Activated CD4-positive, CD25-positive, alpha-beta regulatory T cell treated with anti-CD3 and anti-CD28 coated beads, Interleukin-2, amount 50 U/mL, for 24 hours (primary cell): ENCODE measurements at places on chromosomes 12 and 14.

GRCh38 chr12:119624966-119625365 lies 31.4 kb downstream of the TMEM233 start:
- ATAC-seq: no peak

DNA sequence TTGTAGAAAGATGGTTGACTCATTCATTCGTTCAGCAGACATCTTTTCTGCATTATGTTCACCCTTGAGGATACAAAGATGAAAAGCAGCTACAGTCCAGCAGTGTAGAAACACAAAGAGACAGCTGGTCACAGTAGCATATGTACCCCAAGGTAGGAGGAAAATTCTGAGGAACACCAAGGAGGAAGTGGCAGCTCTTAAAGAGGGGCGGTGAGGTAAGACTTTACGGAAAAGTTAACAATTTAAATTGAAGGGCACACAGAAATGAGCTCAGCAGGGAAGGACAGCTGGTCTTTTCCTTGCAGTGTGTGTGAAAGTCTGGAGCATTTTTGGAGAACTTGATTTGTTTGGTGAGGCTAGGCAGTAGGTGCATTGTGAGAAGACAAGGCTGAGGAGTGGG lies 3.5 kb downstream of the SLC35E3 start:
- ATAC-seq: no peak

DNA sequence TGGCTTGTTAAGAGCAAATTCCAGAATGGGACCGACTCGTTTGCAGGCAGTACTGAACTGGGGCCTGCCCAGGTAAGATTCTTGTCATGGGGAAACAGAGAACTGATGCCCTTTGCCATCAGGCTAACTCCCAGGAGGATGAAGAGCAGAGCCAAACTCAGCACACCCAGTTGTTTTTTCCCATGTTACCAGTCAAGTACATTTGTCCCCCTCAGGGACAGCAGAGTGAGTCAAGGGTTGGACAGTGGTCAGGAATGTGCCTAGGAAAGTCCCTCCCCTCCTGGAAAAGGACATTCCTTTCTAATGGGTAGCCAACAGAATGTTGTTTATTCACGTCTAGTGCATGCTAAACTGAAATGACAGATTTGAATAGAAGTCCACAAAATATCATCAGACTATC lies 1.6 kb downstream of the ART4 start:
- no peak for ATAC-seq

DNA sequence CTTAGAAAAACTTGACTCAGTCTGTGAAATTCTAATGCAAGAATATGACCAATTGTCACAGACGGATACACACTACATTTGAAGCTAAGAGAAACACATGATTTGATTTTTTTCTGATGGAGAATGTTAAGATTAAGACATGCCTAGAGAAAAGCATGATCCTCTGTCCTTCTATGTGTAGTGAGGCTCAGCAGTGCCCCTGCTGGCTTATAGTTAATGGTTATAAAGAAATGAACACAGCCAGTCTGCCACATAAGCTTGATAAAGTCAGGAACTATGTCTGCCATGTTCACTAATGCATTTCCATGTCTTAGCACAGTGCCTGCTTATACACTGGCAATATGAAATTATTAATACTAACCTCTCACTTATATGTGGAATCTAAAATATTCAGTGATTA lies 168.1 kb upstream of the DAAM1 start:
- no peak for ATAC-seq

- no peak for ATAC-seq
These were observed 1.0 kb downstream of the MAP3K12 start for GRCh38 chr12:53498235-53498630.

DNA sequence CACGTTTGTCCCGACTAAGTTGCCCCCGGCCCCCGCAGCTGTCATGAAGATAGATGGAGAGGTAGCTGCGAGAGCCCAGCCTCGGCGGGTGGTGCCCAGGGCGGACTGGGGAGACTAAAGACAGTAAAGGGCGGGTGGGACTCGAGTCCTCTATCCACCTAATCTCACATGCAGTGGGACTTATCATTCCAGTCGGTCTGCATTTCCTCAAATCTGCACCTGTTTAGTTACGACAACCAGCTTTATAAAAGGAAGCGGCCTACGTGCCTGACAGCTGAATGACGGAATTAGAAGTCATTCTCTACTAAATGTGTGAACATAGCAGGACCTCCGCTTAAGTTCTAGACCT lies 109.8 kb upstream of the EGLN3 start:
- no peak for ATAC-seq

GRCh38 chr12:80986224-80986623 lies 48.5 kb upstream of the LIN7A start:
- ATAC-seq: no peak

GRCh38 chr12:75951399-75952278 lies 79.9 kb downstream of the PHLDA1 start:
- ATAC-seq: peak; percentile 53

DNA sequence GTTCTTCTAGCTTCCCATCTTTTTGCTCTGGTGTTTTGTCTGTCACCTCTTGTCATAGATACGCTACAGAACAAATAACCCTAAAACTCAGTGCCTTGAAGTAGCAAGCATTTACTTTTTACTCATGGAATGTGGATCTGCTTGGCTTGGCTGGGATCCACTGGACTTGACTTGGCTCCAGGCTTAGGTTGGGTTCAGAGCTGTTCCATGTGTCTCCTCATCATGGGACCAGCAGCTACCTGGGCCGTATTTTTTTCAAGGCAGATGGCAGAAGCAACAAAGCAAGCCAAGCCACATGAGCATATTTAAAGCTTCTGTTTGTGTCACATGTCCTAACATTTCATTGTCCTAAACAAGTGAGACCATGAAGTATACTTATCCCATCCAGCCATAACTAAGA lies 48.7 kb upstream of the ATF1 start:
- no peak for ATAC-seq

- ATAC-seq: no peak
These were observed 13.0 kb upstream of the TAS2R30 start for GRCh38 chr12:11147420-11147819.

DNA sequence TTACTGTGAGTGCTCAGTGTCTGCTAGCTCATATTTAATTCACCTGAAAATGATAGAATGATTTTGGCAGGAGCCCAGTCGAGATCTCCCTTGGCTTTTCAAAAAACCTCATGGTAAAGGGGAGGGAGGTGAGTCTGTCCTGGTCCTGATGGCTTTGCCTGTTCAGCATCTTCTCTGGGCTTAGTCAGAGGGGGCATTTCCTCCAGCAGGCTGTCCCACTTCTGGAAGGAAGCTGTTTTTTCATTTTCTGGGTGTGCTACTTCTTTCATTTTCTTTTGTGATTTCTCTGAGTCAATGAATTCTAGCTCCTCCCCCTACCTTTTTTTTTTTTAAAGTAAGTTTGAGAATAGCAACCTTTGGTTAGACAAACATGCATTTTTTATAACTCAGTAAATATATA lies 58.8 kb downstream of the TMX1 start:
- peak; percentile 74 for ATAC-seq

DNA sequence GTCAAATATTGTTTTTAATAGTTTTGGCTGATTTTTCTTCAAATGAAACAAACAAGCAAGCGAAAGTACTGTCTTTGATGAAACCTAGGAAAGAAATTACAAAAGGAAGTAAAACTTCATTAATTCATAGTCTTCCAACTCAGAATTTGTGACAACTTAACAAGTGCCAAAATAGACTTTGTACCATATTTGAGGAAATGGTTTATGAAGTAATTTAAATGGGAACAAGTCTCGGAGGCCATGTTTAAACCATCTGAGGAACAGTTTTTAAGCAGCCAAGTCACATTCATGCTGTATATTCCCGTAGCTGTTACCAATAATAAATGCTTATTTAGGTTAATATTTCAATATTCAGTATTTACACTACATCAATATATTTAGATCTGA lies 745 bp upstream of the ARHGDIB start:
- ATAC-seq: no peak

DNA sequence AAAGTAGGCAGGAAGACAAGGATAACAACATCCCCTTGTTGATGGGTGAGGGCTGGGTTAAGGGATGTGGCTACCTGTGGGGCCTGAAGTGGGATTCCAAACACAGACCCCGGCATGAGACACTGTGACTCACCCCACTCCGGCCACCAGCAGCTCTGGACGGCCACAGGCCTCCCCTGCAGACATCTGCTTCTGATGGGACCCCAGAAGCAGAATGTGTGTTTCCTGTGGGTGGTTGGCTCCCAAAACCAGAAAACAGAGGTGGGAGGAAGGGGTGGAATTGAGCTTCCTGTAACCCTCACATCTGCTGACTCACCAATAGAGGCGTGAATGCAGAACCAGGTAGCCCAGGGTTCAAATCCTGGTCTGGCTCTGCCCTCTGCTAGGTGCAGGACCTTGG lies 216.6 kb upstream of the PWP1 start:
- no peak for ATAC-seq

DNA sequence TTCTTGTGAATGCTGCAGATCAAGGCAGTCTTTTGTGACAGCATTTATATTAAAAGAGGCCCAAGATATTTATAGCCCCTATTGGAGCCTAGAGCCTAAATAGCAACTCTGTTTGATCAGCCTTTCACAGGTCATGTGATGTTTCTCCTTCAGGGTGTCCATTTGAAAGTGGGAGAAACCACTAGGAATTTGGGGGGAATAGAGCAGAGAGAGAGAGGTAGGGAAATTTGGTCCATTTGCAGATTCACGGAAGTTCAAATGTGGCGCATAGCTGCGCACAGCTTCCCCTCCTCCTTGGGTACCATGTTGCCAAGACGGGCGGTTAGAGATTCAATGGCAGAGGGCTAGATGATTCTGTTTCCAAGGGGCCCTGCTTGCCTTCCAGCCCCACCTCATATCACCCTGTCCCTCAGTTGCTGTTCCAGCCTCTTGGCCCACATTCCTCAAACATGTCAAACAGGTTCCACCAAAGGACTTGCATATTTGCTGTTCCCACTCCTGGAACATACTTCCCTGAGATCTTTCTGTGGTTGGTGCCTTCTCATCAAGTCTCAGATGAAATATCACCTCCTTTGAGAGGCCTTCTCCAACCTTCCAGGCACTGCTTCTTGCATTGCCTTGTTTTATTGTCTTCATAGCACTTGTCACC lies 220.8 kb downstream of the CHST11 start:
- ATAC-seq: no peak

- ATAC-seq: no peak
These were observed 91.8 kb upstream of the TMEM260 start for GRCh38 chr14:56487761-56488160.

- ATAC-seq: no peak
These were observed 6.8 kb downstream of the GLIPR1 start for GRCh38 chr12:75487308-75487707.

GRCh38 chr12:12445165-12445881 lies 88.4 kb downstream of the BORCS5 start:
- ATAC-seq: peak; percentile 27

DNA sequence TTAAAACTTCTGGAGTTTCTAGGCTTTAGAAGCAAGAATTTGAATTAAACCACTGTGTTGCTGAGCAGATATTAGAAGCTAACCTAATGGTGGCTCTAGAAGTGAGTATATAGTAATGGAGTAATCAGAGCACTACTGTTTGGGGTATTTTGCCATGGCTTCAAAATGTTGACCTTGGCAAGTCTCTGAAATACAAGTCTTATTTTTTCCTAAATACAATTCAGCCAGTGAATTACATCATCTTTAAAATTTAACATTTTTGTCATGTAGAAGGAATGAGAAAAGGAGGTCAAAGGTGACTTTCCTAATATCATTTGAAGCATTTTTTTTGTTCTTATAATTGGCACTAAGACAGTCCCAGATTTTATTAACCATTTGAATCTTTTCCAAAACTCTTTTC lies 25.2 kb downstream of the PMCH start:
- ATAC-seq: no peak

DNA sequence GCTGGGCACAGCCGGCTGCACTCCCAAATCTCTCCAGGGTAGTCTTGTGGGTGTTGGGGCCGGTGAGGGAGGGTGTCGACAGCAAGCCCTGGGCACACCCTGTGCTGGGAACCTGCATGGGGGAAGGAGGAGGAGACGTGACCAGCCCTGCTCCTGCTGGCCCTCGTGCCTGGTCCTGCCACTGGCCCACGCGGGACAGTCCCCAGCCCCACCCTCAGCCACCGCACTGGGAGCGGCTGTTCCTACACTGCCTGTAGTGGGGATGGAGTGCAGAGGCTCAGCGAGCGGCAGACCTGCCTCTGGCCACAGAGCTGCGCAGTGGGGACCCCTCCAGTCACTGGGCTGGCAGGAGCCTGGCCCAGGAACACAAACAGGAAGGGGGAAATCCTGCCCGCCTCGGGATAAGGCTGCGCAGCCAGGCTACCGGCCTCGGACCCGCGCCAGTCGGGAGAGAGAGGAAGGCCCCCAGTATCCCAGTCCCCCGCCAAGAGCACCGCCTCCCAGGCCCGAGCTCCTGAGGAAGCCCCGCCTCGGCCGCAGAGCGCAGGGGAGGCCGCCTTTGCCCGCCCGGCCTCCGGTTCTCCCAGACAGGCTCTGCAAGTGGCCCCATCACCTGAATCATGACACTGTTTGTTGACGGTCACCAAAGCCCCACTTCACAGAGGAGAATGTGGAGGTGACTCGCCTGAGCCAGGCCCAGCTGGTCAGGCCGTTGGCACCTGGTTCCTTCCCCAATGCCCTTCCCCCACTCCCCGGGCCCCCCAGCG lies 10.6 kb downstream of the AHNAK2 start:
- no peak for ATAC-seq

DNA sequence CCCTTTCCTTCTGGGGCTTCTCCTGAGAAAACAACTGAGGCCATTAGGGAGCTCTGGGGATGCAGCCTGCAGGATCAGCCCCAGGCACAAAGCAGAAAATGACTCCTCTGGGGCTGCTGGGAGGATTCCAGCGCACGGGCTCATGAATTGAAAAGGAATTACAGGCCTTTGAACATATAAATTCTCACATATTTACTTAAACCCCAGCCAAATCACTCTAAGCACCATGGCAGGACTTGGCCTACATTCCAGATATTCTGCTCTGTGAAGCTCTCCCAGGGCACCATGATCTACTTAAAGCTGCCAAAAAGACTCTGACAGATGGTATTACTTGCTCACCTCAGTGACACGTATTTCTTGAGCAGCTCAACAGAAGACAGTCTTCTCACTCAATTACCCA lies 87.2 kb downstream of the ZFC3H1 start:
- ATAC-seq: no peak

- no peak for ATAC-seq
These were observed at the start of gene KRT3 for GRCh38 chr12:52795694-52796428. Gene KRT3 (minus strand): TSS chr12:52796117. CDS start chr12:52796042, 75 bp downstream.

- no peak for ATAC-seq
These were observed 1321.2 kb upstream of the SEL1L start for GRCh38 chr14:82854901-82855300.

GRCh38 chr12:51860986-51861385 lies 12.5 kb upstream of the FIGNL2 start:
- ATAC-seq: no peak

DNA sequence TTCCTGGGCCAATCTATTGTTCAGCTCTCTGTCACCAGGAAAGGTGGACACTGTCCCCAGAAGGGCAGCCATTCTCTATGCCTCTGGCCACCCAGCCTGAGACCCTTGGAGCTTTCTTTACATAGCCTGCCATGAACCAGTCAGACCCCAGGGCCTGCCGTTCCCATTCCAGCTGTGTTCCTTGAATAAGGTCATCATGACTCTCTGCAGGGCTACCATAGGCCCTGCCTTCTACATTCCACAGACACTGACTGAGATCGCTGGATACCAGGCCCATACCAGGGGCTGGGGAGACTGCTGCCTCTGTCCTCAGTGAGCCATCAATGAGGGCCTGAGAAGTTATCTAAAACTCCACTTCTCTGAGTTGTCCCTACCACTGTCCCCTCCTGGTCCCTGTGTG lies 75.5 kb downstream of the SYNE3 start:
- ATAC-seq: no peak
